ENCODE measurements at places on chromosomes 11 and 22. TPM values are rescaled to one million over a fixed set of nuclear protein-coding genes. Genes with fewer than 3 reads are reported as not detected.

DNA sequence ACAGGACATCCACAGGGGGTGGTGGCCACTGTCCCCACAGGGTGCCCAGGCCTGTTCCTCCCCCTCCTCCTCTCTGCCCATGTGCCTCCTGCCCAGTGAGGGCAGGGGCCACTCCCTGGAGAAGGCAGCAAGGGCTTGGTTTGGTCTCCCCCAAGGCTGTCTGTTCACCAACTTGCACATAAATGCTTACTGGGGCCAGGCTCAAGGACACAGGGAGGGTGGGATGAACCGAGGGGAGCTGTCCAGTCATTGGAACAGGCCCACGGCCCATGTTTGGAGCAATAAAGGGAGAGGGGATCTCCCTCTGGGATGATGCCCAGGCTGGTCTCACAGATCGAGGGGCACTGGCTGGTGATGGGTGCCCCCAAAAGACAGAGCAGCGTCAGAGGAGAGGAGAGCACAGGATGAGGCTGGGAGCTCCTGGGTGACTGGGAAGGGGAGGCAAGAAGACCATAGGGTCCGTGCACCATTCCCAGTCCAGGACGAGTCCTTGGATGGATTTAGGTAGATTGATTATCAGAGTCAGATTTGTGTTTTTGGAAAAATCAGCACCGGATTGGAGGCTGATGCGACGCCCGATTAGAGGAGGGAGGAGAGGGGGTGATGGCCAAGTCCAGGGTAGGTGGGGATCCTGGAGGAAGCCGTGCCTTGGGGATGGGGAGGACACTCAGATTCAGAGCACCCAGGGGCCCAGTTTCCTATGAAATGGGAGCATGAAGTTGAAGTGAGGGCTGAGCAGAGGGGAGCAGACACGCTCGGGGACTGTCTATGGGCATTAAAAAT lies 1.1 kb downstream of the IGLL5 start:
- no peak for DNase-seq

- no peak for DNase-seq
Measured at GRCh38 chr11:10676919-10677318, 16.6 kb downstream of the IRAG1 start.

The APOA5 gene
- total RNA-seq: not detected

The SYCE3 gene
- not detected for total RNA-seq

DNA sequence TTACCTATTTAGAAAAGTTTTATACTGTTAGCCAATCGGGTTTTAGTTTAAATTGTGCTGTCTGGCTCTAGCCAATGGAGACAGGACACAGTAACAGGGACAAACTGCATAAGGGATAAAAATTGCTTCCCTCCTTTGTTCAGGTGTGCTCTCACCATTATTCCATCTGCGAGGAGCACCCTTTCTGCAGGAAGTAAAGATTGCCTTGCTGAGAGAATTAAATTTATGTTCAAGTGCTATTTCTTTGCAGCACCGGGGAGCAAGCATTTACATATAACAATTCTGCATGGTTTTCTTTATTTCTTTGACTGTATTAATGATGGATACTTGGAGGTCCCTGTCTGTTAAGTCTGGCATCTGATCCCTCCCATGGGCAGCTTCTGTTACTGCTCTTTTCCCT lies 80.5 kb downstream of the BRD1 start:
- no peak for DNase-seq

DNA sequence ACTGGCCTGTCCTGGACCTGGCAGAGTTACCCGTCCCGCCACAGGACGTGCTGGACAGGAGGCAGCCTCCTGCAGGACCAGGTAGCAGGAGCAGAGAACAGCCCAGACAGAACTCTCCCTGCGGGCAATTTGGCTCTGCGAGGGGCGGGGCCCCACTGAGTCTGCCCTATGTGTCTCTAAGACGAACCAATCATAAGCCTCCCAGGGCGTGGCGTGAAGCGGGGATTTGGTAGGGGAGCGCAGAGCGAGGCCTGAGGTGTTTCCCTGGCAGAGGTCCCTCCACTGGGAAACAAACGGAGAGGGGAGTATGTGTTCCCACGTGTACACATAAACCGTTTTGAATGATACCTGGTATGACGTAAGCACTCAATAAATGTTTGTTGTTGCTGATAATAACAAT lies 7.4 kb downstream of the CD82 start:
- no peak for DNase-seq

DNA sequence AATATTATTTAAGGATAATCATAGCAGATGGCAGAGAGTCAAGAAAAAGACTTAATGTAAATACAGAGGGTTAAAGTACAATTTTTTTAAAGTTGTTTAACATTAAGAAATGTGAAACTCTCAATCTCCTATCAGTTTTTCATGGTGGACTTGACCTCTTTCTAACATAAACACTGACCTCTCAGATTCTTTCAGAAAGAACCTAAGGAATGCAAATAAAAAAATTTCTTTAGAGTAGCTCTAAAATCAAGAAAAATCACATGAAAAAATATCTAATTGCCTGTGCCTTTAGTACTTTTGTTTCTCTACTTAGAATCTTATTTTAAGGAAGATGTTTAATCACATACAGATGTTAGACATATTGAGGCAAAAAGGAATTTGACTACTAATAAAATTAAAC lies 12.9 kb downstream of the RNF141 start:
- DNase-seq: no peak

Measured in SK-MEL-5 (cell line).